ENCODE measurements at places on chromosomes 5 and 9. TPM values are rescaled to one million over a fixed set of nuclear protein-coding genes. Genes with fewer than 3 reads are reported as not detected.

DNA sequence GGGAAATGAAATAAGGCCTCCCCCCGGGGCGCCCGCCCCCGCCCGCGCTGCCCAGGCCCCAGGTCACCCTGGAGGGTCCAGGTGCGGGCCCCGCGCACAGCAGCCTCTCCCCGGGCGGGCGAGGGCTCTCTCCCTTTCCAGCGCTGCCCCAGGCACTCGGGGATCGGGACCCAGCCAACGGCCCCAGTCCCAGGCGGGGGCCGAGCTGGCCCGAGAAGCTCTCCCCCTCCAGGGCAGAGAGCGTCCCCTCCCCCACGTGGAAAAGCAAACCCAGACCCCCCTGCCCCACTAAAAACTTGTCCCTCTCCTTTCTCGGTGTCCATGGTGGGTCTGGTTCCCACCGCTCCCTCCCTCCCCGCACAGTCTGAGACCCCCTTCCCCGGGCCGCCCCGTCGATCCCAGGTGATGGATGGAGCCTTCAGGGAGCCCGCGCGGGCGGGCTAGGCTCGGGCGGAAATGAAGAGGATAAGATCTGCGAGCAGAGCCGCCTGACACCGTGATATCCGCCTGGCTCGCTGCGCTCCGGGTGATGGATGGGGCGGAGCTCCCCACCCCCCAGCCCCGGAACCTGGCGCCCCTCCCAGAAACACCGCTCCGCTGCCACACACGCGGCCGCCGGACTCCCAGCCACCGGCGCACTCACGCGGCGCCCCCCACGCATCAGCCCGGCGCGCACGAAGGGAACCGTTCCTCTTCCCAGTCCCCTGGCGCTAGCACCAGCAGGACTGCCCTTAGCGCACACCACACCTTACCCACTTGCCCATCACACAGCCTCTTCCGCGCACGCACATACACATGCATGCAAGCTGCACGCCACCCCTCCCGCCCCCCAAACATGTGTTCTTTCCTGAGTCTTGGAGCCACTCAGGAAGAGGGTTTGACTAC, 81.7 kb upstream of the ZBTB43 start:
- DNase-seq = peak; percentile 43

GRCh38 chr9:16243798-16244197, 626.7 kb downstream of the BNC2 start:
- DNase-seq = no peak

- no peak for DNase-seq
Measured at GRCh38 chr5:62900976-62901375, 322.4 kb downstream of the LRRC70 start.

DNA sequence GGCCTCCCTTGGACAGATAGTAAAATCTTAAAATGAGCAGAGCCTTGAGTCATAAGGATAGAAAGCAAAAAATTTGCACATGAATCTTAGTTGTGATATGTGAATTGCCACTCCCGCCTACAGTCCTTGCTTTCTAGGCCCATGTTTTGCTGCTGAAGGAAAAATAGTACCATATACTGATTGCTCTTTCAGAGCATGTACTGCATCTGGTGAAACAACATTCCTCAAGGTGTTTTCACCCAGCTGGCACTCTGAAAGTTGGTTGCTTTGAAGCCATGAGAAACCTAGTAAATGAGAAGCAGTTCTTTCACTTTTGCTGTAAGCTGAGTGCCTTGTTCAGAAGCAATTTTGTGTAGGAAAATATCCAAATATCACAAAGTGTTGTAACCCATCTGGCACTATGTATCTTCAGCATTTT, 10.3 kb downstream of the CDC37L1 start:
- DNase-seq = no peak

SMC2 gene
- 2.9 TPM for total RNA-seq

DNA sequence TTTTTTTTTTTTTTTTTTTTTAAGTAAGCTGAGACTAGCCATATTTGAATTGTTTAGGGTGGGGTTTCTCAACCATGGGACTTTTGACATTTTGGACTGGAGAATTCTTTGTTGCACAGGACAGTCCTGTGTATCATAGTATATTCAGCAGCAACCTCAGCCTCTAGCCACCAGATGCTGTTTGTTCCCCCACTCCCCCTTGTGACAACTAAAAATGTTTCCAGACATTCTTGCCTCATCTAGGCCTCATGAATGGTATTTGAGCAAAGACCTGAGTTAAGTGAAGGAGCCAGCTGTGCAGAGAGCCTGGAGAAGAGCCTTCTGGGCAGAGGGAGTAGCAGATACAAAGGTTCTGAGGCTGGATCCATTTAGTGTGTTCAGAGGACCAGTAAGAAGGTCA, 155.9 kb downstream of the SGCD start:
- DNase-seq = no peak

DNA sequence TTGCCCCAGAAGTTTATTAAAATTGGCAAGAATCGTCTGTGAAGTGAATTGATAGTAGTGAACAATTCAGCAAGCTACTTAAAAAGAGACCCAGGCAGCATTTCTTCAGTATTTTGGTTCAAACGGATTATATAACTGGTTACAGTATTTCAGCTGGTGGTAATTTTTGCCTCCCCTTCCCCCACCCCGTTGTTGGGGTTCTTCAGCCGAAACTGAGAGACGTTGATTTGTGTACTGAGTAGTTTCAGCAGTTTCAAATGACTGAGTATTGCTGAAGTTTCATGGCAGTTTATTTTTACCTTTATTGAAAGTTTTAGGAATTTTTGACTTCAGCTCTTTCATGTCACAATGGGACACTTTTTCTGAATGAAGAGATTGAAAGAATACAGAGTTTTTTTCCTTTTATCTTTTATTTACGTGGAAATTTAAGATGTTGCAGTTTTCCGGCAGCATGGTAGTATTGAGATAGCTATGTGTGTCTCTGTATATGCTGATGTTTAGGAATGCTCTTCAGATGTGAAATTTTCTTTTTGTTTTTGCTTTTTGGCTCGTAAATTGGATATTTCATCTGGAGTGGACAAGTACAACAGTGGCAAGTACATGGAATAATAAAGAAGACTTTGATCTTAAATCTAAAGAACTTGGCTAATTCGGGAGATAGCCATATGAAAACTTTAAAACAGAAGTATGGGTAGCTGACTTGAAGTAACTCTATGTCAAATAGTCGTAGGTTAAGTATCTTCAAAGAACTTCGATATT, 1.9 kb downstream of the GPBP1 start:
- no peak for DNase-seq

SPINK7 gene
- total RNA-seq = not detected

- DNase-seq = no peak
Measured at GRCh38 chr5:57176350-57176857, 2.5 kb downstream of the GPBP1 start.

MARVELD2 gene
- total RNA-seq = 29.7 TPM

DNA sequence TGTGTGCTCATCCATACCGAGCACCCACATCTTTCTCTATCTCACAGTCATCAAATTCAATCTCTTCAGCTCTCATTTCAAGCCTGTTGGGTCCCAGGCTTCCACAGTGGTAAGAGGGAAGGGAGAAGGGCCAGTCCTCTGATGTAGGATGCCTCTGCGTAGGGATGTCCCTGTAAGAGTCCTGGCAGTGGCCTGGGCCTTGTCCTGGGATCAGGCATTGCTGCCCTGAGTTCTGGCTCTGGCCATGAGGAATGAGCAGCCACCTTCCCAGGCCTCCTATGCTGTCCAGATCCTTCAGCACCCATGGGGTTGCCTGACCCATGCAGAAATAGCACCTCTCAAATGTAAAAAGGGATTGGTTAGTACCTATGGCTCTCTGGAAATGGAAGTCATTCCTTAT, 121.2 kb downstream of the EFNA5 start:
- DNase-seq = no peak

SLC27A6 gene
- total RNA-seq = 0.10 TPM

- no peak for DNase-seq
Measured at GRCh38 chr5:146671561-146672295, 155.7 kb upstream of the GPR151 start.

TAF1L gene
- total RNA-seq = not detected

- no peak for DNase-seq
Measured at GRCh38 chr9:35954942-35955546, 2.9 kb downstream of the OR2S2 start.

DNA sequence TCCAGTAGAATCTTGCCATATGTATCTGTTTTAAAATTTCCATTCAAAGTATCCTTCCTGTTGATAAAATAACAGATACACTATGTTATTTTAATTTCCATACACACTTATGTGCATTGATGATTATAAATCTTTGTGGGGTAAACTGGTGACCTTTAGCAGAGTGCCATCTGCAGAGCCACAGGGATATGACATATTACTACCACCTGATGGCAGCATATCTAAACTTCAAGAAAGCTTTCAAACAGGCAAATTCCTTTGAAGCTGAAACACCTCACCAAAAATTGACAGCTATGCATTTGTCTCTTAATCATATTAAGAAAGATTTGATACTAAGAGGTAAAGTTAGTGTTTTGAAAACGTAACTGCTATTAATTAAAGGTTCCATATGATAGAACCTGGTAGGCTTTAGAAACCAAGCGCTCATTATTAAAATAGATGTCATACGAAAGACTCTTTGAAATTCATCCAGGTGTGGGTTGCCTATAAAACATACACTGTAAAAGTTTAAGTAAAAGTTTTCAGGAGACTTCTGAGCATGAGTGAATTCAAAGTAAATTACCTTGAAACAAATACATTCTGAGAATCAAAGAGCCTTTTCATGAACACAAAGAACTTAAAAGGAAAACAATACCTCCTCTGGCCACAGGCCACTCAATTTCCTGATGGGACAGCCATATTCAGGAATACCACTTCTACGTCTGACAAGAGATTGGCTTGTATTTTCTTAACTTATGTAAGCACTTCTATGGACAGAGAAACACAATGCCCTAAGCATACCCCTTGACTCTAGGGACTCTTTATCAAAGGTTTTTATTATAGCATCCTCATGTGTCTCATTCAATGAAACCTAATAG, 93.3 kb downstream of the KIAA0825 start:
- no peak for DNase-seq

GRCh38 chr9:116589392-116590354, 97.4 kb upstream of the TRIM32 start:
- DNase-seq = no peak

DNA sequence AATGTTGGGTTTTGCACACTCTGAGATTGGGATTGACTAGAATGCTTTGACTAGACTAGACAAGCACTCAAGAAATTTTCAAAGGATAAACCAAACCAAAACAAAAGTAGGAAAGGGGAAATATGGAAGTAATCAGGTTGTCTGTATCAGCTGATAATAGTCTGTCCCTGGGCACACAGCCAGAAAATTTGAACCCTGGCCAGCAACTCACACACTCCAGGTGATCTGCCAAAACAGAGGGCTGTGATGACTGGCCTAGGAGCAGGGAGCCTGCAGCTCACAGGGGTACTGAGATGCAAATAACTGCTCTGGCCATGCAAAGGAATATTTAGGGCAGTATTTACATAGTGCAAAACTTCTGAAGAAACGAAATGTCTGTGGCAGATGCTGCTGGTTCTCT, 112.3 kb upstream of the SMIM23 start:
- DNase-seq = peak; percentile 67

DNA sequence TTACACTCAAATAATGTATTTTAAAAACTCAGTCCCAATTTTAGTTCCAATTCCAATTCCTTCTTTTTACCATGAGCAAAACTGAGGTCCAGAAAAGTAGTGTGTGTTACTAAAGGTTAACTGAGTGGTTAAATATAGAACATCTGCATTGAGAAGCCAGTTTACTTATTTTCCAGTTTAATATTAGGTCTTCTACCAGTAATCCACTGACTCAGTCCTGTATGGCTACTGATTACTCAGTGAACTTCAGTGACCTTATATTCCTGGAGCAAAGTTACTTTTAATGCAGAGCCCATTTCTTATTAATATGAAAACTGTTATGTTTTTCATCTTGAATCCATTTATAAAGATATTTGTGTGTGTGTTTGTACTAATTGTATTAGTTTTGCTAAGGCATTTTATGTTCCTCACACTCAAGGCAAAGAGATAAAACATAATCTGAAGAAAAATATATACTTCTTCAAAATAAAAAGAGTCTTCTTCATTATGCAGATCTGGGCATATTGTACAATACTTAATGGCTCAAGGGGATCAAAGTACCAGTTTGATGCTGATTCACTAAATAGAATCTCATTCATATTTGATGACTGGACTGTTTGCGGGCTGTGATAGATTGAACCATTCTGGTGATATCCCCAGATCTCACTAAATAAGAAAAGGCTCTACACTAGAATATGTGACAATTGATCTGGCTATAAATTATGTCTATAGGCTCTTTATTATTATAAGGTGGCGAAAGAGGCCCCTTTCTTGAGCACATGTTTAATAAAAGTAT, 60.8 kb downstream of the DMXL1 start:
- DNase-seq = no peak

DNA sequence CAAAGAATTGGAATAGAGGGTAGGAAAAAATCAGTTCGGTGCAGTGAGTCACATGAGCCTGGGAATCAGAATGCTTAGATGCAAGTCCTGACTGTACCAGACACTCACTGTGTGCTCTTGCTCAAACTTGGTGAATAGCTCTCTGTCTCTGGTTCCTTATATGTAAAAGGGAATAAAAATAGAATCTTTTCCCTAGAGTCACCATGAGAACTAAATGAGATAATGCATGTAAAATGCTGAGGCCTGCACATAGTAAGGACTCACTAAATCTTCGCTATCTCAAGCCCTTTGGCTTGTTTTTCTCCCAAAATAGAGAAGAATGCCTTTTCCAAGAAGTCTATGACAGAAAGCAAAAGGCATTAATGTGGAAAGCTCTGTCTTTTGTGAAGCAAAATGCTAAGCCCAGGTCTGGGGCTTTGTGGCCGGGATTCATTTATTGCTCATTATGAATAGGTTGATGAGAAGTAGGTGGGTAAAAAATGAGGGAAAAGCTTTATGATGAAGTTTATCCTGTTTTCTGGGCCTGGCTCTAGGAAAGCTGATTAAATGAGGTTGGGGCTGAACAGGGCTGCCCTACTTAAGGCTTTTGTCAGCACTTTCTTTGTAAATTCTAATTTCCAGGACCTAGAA, 483.3 kb downstream of the DMAC1 start:
- no peak for DNase-seq

DNA sequence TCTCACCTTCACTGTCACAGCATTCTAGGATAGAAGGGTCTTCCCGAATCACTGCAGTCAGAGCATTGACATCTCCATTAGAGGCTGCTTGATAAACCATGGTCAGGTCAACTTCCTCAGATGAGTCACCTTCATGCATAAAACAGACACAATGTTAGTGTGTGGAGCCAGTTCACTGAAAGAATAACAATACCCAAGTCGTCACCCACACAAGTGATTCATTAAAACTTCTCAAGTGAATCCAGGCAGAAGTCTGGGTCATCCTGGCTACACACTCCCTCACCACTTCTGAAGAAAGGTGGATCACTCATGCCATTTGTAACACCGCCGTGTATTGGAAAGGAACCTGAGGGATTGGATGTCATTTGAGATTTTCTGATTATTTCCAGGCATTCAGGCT, 49.6 kb downstream of the ANKRD55 start:
- DNase-seq = no peak

SGCD gene
- total RNA-seq = 0.28 TPM
